ENCODE measurements at places on chromosomes 2 and 18.

- no peak for DNase-seq
These were observed 189.2 kb downstream of the CD226 start for GRCh38 chr18:69758458-69758857.

- DNase-seq, result no peak
These were observed 187.4 kb upstream of the NCKAP5 start for GRCh38 chr2:133755480-133756300.

DNA sequence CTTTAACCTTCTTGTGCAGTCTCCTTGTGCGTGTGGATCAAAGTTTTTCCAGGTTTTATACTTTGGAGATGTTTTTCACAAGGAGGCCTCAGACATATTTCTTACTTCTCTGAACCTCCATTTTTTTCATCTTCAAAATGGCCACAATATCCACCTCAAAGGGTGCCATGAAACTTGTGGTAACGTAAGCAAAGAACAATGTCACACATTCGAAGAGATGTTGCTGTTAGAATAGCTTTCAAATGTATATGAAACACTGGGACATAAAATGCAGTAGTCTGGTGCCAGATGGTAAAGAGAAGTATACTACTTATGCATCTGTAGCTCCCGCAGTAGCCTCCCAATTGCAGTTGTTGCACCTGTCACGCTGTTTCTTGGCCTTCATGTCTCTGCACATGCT lies 2.6 kb upstream of the KRCC1 start:
- no peak for DNase-seq

GRCh38 chr2:861655-862354 lies 88.8 kb upstream of the SNTG2 start:
- no peak for DNase-seq

DNA sequence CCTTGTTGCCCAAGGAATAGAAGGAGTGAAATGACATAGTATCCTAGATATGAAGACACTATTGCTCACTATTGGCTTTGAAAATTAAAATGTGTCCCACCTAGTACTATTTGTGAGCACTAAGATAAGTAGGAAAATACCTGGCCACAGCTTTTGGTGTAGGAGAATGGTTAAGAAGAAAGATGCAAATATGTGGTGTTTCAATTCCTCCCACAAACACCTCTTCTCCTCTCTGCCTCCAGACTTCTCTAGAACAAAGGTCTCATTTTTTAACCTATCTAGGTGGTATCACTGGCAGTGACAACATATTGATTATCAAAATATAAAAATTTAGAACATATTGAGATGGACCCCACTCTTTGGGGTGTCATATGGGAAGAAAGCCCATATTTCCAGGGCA lies 929.9 kb upstream of the FANCL start:
- DNase-seq, result no peak

GRCh38 chr18:44098551-44099098 lies 582.1 kb upstream of the SETBP1 start:
- DNase-seq, result no peak

- no peak for DNase-seq
These were observed 204.5 kb downstream of the ACKR3 start for GRCh38 chr2:236774171-236774570.

DNA sequence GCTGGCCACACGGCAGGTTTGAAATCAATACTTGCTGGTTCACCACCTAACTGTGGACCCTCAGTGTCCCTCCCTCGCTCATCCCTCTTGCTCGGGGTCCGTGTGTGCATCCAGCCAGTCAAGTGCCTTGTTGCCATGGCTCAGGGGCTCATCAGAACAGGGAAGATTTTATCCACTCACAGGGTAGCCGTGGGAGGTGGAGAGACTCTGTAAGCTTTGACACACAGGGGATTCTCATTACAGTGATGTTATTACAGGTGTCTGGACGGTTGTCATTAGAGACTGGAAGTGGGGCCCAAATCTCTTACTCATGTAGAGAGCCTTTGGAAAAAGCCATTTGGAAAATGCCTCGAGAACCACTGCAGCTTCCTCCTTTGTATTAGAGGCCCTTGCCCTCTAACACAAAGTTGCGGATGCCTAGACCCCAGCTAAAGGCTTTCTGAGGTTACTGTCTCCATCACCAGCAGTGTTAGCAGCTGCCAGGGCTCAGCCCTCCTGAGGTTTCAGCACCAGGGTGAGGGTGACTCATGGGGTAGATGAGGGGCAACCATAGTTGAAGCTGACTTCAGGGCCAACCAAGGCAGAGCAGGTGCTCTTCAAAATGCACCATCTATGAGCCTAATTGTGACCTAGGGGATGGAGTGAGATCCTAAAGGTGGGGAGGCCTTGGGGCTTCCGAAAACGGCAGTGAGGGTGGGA lies 195.6 kb downstream of the CLIP4 start:
- DNase-seq, result no peak

DNA sequence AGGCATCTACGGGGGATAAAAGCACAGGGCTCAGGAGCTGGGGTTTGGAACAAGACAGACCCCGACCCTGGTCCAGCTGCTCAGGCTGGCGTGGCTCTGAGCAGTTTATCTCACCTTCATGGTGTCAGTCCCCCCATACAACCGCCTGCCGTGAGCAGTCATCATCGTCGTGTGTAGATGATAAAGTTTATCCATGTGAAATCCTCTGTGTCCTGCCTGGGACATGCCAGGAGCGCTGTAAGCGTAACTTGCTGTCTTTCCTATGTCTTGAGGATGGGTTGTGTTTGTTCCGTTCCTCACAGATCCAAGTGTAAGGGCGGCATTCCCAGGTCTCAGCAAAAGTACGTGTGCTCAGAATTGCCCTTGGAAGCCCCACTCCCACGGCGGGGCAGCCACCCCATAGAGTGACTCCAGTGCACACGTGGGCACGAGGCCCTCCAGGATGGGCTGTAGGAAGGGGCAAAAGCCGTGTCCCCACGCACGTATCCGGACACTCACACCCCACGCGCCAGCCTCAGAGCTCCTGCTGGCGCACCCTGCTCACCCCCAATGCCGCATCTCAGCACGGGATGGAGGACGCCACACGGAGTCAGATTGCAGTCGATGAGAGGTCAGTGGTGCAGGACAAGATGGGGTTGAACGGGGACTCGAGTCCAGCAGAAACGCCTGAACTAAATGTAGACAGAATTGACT lies 50.9 kb downstream of the ADI1 start:
- DNase-seq, result no peak

DNA sequence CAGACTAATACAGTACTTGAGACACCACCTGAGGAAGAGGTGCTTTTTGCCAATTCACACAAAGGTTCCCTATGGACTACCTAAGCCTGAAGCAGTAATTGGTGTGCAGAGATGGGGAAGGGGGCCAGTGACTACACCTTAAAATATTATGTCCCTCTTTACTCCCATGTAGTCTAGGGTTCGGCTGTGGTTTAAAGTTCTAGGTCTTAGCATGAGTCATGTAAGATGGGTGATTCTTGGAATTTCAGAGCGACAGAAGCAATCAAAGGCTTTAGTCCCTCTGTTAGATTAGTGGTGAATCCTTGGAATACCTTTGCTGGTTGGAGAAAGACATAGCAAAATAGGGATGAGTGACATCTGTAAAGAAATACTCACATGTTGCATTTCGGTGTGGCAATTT lies 14.3 kb upstream of the CCDC85A start:
- no peak for DNase-seq

DNA sequence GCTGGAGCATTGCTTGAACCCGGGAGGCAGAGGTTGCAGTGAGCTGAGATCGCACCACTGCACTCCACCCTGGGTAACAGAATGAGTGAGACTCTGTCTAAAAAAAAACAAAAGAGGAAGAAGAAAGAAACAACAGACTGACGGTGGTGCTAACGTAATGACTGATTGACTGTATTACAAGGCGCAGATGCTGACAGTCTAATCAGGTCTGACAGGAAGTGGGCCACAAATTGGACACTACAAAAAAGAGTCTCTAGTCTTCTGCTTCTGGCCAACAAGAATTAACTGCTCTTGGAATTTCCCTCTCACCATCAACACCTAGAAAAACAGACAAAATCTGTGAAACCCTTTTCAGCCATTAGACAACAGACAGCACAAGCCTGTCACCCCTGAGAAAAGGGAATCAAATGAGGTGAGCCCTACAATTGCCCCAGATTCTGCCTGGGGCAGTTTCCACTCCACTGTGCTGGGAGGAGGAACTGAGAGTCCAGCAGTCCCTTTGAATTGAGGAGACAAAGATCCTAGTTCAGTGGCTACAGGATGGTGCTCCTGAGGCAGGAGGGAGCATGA lies 43.3 kb downstream of the SNED1 start:
- DNase-seq, result no peak

- DNase-seq, result no peak
These were observed 125.8 kb upstream of the PGAP1 start for GRCh38 chr2:197052356-197052755.
